ENCODE measurements at places on chromosomes 7 and 10. TPM values are rescaled to one million over a fixed set of nuclear protein-coding genes. Genes with fewer than 3 reads are reported as not detected.

The H2AZ2 gene
- 278 TPM for total RNA-seq

The CLIP2 gene
- 2.9 TPM for total RNA-seq

The SPDYE2 gene
- total RNA-seq = not detected

The MMD2 gene
- total RNA-seq = not detected

The STX1A gene
- 13.4 TPM for total RNA-seq

The MEST gene
- total RNA-seq = 5.0 TPM

The POT1 gene
- 13.1 TPM for total RNA-seq

The ZNF107 gene
- 17.3 TPM for total RNA-seq

The GRID2IP gene
- 0.05 TPM for total RNA-seq

The ZKSCAN5 gene
- 8.3 TPM for total RNA-seq

The STYXL1 gene
- 20.0 TPM for total RNA-seq

The GBX1 gene
- total RNA-seq = not detected

The GALNT17 gene
- not detected for total RNA-seq

The SPDYE2B gene
- not detected for total RNA-seq

The LRIT1 gene
- total RNA-seq = not detected

The CPA1 gene
- not detected for total RNA-seq

The LOXL4 gene
- not detected for total RNA-seq

The PCLO gene
- total RNA-seq = not detected

The EN2 gene
- total RNA-seq = not detected

The ITIH5 gene
- total RNA-seq = not detected

The ADAMTS14 gene
- 0.10 TPM for total RNA-seq

The DMTF1 gene
- 117 TPM for total RNA-seq

The CRHR2 gene
- not detected for total RNA-seq

The OPALIN gene
- total RNA-seq = not detected

The INMT gene
- 5.0 TPM for total RNA-seq

The SNCG gene
- total RNA-seq = not detected

The SYNPO2L gene
- 0.05 TPM for total RNA-seq

The CALML5 gene
- total RNA-seq = not detected

The CCAR1 gene
- total RNA-seq = 89.0 TPM

The PANK1 gene
- 0.49 TPM for total RNA-seq

The TTYH3 gene
- total RNA-seq = 22.3 TPM
